ENCODE measurements at places on chromosomes 11 and 22.

GRCh38 chr11:16977136-16977993 is 36.8 kb downstream of the PLEKHA7 start:
- no peak for DNase-seq

GRCh38 chr11:1197886-1198560 is 24.8 kb upstream of the MUC5B start:
- no peak for DNase-seq

- DNase-seq: no peak
Observed at GRCh38 chr11:117231842-117232091, at the start of gene PCSK7. Gene PCSK7 (minus strand): TSS chr11:117232073. CDS start chr11:117229844, 2,229 bp downstream.

DNA sequence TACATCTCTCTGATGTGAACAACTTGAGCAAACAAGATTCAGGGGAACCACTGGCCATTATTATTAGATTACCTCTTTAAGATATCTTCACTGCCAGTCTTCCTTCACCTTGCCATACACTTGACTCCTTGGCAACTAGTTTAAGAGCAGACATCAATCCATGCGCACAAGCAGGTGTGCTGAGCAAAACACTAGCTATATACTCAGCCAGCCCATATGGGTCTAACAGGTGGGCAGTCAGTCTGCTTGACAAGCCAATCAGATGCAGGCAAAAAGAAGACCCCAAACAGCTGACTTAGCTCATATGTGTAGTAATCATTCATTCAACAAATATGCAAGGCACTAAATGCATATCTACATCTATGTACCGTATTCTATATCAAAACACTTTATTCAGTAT is 101.2 kb downstream of the SIK3 start:
- DNase-seq: no peak

GRCh38 chr11:46837860-46838259 is 8.2 kb downstream of the CKAP5 start:
- no peak for DNase-seq

GRCh38 chr11:65857500-65857852 is 504 bp downstream of the CFL1 start:
- DNase-seq: peak; percentile 31

- no peak for DNase-seq
Observed at GRCh38 chr11:68689737-68690625, 5.6 kb downstream of the GAL start.
